Stimulated activated CD4-positive, alpha-beta T cell treated with anti-CD3 and anti-CD28 coated beads, Interleukin-4, amount 100 ng/mL, for 48 hours (primary cell): ENCODE measurements at places on chromosomes 1 and 21.

GRCh38 chr1:181179987-181180365 lies 91.5 kb downstream of the IER5 start:
- peak; percentile 26 for DNase-seq

GRCh38 chr1:172408958-172409357 lies 11.5 kb upstream of the C1orf105 start:
- DNase-seq = no peak

DNA sequence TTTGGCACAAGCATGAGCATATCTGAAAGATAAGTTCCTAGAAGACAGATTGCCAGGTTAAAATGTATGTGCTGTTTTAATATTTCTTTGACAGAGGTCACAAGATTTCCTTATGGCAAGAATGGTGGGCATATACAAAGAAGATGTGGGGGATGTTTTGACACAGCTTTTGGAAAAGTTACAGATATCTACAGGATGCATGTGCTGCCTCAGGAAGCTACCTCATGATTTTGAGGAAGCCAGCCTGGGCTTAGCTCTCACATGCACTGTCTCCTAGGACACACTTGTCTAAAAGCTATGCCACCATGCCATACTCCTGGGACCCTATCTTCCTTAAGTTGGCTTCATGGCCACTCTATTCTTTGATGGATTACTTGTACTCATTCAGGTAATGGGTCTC lies 99.9 kb downstream of the C1orf94 start:
- no peak for DNase-seq

DNA sequence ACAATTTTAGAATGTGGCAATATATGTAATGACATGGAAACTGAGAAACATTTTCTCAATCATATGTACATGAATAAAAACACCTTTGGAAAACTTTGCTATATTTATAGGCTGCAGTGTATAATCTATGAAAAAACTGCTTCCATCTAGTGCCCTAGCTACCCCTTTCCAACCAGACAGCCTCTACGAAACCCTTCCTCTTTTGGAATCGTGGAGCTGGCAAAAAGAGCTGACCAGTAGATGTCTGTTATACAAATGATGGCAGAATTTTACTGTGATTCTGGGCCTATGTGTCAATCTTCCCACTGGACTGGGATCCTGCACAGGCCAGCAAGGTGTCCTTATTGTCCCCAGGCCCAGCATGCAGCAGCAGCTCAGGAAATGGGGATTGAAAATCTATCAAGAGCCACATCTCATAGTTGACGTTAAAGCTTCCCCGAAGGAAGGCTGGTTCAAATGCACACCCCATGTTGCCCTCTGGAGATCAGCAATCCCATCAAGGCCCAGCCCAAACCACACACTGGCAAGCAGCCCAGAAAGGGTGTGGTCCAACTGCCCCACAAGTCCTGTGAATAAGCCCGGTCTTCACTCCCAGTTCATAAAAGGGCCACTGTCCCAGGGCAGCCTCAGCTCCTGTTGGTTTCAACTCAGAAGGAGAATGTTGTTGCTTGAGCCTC lies 8.8 kb upstream of the FAM20B start:
- DNase-seq = no peak

GRCh38 chr21:24208562-24209260 lies 1398.6 kb downstream of the MRPL39 start:
- DNase-seq = no peak

DNA sequence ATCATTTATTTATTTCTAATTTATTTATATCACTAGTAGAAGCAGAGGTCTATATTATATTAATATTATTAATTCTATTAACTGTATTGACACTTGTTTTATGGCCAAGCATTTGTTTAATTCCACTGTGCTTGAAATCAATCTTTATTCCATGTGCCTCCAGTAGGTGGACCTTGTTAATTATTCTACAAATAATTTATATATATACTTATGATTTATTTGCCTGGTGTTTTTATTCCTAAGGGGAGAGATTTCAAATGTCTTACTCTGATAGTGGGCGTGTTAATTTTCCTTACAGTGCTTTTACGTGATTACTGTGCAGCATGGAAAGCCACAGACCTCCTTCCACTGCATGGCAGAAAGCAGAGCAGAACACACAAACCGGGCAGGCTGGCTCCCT lies 17.5 kb upstream of the OR6N2 start:
- no peak for DNase-seq

DNA sequence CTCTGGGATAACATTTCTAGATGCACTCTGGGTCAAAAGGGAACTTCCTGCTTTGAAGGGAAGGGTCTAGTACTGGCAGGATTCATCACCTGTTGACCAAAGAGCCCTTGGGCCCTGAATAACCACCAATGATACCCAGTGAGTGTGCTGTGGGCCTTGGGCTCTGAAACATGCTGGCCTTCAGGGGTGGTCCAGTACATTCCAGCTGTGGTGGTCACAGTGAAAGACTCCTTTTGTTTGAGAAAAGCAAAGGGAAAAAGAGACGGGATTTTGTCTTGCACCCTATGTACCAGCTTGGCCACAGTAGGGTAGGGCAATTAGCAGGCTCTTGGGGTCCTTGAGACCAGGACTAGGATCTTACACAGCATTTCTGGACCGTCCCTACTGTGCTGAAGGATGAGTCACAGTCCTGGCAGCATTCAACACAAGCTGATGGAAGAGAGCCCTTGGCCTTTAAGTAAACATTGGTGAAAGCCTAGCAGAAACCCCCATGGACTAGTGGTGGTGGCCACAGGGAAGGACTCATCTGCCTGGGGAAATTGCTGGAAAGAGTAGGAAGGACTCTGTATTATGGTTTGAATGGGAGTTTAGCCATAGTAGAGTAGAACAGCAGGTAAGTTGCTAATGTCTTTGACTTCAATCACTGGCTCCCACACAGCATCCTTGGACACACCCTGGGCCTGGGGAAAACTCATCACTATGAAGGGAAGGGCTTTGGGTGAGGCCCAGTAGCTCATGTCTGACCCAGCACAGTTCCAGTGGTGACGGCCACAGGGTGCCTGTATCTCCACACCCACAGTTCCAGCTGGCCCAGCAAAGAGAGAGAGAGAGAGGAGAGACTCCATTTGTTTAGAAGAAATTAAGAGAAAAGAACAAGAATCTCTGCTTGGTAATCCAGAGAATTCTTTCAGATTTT lies 87.5 kb downstream of the COL24A1 start:
- DNase-seq = no peak

GRCh38 chr1:64308866-64309265 lies 105.4 kb downstream of the UBE2U start:
- DNase-seq = no peak

- no peak for DNase-seq
Measured at GRCh38 chr1:93732514-93732913, 50.9 kb upstream of the BCAR3 start.

GRCh38 chr1:99170516-99170915 lies 93.8 kb upstream of the PLPPR4 start:
- DNase-seq = no peak

GRCh38 chr1:9180111-9180819 lies 51.4 kb upstream of the GPR157 start:
- no peak for DNase-seq

- no peak for DNase-seq
Measured at GRCh38 chr1:36751525-36751924, 268.8 kb upstream of the CSF3R start.
